ENCODE measurements at places on chromosomes 2 and 18.

DNA sequence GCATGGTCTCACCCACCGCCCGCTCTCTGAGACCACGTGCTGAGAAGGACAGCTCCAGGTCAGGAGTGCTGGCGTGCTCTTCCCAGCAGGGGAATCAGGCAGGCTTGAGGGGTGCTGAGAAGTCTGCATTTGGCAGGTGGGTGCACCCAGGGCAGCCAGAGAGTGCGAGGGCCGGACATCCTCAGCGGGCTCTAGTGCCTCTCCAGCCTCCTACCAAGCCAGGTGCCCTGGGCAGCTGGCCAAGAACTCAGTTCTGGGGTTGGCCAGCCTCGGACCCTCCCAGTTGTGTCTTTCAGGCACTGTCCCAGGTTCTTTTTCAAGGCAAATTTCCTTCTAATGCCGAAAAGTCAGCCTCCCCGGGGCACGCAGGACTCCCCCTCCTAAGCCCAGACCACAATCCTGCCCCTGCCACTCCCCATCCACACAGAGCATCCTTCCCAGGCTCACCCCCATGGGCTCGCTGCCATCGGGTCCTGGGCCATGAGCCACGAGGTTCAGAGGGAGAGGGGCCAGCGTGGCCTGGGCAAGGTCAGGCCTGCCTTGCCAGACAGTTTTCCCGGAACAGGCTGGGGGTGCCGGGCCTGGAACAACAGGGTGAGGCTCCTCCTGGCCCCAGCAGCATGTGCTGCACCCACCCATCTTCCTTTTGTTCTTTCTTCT lies 52.2 kb upstream of the GPC1 start:
- DNase-seq: no peak

- no peak for DNase-seq
Observed at GRCh38 chr18:45551142-45551815, 64.0 kb upstream of the SLC14A2 start.

DNA sequence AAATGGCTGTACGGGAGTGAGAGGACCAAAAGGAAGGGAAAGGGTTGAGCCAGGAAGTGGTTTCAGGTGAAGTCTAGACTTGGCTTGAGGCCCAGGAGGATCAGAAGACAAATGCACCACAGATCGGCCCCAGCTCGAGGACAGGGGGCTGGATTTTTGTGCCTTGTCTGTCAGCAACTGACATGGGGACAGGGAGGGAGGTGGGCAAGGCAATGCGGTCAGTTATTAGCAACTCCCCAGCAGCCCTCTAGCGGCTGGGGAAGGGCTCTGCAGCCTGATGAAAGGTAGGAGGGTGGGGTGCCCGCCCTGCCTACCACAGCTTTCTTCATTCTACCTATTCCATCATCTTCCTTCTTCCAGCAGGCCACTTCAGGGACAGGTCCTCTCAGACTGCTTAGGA lies 50.0 kb downstream of the CPO start:
- no peak for DNase-seq

DNA sequence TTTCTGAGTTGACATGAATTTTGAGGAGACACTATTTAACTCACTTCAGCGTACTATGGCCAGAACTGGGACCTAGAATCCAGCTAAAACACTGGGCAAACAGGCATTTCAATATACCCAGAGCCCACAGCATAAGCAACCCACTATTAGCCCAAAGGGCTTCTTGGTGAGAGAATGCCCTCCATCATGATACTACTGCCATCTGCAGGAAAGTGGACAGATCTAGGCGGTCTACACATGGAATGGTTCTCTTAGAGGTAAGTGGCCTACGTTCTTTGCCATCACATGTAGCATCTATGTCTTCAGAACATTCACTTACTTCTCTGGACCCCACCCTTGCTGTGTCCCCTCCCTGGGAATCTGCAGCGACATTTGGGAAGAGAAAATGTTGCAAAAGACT lies 181.3 kb upstream of the LINC00305 start:
- no peak for DNase-seq

GRCh38 chr18:50075772-50076171 lies 119.2 kb downstream of the MYO5B start:
- no peak for DNase-seq

DNA sequence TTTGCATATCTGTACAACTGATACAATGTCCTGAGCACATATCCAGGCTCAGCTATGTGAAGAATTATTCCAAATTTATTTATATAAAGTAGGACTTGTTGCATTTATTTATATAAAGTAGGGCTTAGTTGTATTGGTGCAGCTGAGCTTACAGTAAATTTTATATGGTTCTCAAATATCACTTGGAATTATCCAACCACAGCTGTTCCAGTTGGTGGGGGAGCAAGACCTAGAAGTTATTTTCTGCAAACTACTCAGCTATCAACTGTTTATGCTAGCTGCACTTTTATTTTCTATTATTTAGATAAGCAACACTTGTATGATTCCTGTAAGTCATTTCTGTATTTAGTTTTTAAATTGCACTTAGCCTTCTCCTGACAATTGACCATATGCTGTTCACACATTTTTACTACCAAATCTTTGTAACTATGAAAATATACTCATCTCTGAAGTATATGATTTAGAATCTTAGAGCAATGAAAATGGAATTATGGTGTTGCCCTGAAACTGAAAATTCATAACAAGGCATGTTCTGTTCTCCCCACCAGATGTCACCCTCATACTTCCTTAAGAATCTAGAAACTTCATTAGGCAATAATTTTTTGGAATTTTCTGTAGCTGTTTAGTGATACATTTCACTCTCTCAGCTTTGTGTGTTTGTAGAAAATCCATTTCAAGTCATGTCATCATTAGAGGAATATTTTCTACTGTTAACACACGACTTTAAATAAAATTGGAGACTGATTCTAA lies 157.0 kb upstream of the CBLN2 start:
- DNase-seq: no peak

All from memory B cell (primary cell).